Articular chondrocyte of knee joint (primary cell): ENCODE measurements at places on chromosomes 13 and 19. TPM values are rescaled to one million over a fixed set of nuclear protein-coding genes. Genes with fewer than 3 reads are reported as not detected.

Gene CD70
- 4.2 TPM in 1 of 2 replicates, not detected in the other for total RNA-seq

Gene PSG6
- 0.22 TPM in 1 of 2 replicates, not detected in the other for total RNA-seq

Gene SEMA6B
- total RNA-seq, result 0.43 and 1.7 TPM in 2 replicates

Gene ZNF667
- 4.8 and 7.2 TPM in 2 replicates for total RNA-seq

Gene OR7C1
- total RNA-seq, result not detected in 2 replicates
